ENCODE measurements at places on chromosomes 12 and 14.

- DNase-seq = no peak
Observed at GRCh38 chr12:58104351-58104755, 163.0 kb downstream of the ATP23 start.

DNA sequence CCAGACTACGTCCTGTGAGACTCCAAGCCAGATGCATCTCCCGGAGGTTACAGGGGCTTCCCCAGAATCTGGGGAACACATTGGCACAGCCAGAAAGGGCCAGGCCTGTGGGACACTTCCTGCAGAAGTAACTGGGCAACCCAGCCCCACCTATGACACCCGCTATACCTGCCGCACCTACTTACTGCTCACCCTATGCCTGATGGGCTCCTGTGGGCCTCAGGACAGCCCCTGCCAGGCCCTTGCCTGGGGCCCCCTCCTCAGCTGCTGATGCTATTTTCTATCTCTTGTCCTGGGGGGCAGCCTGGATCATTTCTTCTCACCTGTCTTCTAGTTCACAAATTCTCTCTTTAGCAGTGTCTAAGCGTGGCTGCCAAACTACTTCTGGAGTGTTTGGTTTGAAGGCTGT is 28.7 kb downstream of the JAG2 start:
- DNase-seq = no peak

- peak; percentile 40 for DNase-seq
Observed at GRCh38 chr14:24710403-24711112, 76.6 kb upstream of the GZMB start.

GRCh38 chr12:2783936-2784600 is 10.7 kb upstream of the FKBP4 start:
- DNase-seq = peak; percentile 36

- no peak for DNase-seq
Observed at GRCh38 chr12:47965581-47965980, 2.2 kb downstream of the TMEM106C start.

DNA sequence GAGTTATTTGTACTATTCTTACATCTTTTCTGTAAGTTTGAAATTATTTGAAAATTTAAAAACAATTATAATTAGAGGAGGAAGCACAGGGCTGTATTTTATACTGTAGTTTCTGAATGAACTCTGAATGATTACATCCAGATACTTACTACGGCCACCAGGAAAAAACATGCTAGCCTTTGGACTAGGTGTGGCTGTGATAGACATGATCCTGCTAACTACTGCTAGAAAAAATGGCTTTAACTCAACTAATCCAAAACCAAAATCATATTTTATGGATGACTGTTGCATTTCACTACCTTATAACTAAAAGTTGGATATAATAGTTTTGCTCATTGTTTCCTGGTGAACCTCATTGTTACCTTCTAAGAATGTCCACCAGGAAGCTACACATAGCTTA is 15.1 kb upstream of the SLC25A3 start:
- no peak for DNase-seq

GRCh38 chr12:103908877-103909276 is 21.3 kb upstream of the HSP90B1 start:
- no peak for DNase-seq

GRCh38 chr14:68865542-68865941 is 72.7 kb upstream of the ZFP36L1 start:
- DNase-seq = no peak

DNA sequence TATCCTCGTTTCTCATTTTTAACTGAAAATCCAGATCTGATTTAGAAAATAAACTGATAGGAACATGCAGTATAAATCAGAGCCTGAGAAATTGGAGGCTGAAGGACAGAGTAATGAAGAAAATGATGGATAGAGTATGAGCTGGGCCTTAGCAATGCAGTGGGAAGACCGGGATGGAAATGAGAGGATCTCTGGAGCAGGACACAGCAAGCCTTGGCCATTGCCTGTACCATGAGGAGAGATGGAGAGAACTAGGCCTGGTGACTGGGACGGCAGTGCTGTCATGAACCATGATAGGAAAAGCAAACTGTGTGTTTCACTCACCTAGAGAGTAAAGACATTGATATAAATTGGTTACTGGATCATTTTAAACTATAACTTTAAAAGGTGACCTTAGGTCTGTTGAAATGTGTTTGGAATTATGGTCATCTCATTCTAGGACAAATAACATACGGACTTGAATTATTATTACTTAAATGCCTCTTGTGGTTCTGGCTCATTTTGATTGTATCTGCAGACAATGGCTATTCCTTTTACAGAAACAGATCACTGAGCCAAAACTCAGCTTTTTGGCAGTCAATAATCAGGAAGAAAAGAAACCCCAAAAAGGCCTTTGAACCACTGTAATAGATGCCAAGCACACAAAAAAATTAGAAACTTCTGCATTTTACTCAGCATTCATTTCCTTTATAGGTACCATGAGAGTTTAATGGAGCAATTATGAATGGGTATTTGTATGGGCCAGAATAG is 251.9 kb upstream of the PRKD1 start:
- no peak for DNase-seq

- no peak for DNase-seq
Observed at GRCh38 chr12:52078276-52078675, 1.2 kb upstream of the SMIM41 start.

DNA sequence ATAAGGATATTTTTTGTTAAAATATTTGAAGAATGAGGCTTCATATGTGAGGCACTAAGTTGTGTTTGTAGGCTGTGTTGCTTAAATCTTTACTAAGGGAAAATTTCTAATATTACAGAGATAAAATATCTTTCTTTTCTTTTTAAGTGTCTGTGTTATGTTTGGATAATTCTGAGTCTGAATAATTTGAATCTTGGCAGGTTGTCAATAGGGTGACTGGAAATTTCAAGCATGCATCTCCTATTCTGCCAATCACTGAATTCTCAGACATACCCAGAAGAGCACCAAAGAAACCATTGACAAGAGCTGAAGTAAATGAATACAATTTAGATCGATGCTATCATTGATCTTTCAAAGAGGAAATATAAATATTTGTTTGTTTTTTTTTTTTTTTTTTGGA is 29.4 kb downstream of the TMPO start:
- no peak for DNase-seq

- DNase-seq = no peak
Observed at GRCh38 chr14:21780429-21781084, 106.9 kb upstream of the OR4E1 start.

DNA sequence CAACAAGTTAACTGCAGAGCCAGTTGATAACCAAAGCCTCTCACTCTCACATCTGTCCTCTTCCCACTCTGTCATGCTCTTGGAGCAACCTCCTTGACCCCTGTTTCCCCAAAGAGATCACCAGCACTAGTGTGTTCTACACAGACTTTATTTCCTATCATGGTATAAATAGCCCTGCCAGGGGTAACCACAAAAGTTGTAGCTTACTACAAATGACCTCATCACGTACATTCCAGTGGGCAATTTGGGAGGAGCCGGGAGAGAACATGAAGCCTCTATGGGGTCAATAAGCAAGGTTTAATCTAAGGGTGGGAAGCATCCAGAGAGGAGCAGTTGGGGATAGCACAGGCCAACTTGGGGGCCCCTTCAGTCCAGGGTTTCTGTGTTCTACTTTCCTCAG is 186.5 kb downstream of the KCNA5 start:
- no peak for DNase-seq

- peak; percentile 70 for DNase-seq
Observed at GRCh38 chr12:32115404-32116104, 8.9 kb downstream of the BICD1 start.
